NCI-H1417 treated with DMSO at 0.1 percent for 48 hours (cell line): ENCODE measurements at places on chromosomes 3 and 15.

GRCh38 chr15:92906020-92906419 is 5.9 kb downstream of the CHD2 start:
- no peak for DNase-seq

- DNase-seq: no peak
Measured at GRCh38 chr15:72179950-72180581, 17.5 kb downstream of the GRAMD2A start.

DNA sequence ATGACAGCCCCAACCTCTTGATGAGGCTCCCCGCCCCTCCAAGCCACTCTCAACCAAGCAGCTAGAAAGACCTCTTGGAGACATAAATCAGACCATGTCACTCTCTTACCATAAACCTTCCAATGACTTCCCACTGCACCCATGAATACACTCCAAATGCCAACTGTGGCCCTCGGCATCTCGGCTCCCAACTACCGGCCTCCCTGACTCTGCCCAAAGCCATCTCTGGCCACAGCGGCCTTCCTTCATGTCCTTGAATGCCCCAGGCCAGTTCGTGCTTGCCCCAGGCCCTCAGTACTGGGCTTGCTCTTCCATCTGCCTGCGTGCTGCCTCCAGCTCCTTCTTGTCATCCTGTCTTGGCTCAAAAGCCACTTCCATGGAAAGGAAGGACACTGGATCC is 32.0 kb downstream of the HCN4 start:
- DNase-seq: no peak

- no peak for DNase-seq
Measured at GRCh38 chr3:76107935-76108570, 322.7 kb upstream of the ZNF717 start.

DNA sequence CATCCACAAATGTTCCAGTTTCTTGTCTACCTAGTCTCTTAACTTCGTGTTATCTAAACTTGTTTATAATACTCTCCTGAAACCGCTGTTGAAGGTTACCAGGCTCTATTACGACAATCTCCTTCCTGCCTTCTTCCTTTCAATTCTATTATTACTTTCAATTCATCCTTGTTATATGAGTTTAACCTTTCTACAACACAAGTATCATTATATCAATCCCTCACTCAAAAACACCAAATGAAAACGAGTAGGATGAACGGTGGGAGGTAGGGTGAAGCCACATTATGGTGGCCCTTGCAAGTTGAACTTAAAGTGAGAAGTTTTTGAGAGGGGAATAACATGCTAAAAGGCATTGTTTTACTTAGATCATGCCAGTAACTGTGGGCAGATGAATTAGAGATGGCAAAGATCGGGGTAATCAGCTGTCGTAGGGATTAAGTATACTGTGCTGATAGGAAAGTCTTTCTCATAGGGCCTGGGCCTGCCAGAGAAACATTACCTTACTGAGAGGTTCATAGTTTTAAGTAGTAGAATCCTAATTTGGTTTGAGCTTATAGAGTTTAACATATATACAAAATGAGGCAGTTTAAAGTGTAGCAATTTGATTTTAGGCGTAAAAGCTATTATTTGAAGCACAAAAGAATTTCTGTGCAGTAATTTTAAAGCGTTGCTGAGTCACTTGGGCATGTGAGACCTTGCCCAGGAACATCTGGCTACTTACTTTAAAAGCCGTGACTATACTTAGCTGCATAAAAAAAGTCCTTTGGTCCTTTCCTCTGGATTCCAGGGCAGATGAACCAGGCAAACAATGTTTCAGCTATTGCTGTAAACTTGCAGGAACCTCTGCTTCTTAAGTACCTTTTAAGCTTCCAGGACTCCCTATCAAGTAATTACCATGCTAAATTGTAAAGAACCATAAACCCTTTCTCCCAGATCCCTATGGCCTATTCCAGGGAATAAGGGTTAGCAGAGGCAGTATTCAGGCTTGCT is 3.3 kb upstream of the CEP97 start:
- no peak for DNase-seq

GRCh38 chr3:42736081-42736480 is 33.5 kb upstream of the HHATL start:
- DNase-seq: no peak

GRCh38 chr3:45612138-45612537 is 17.6 kb downstream of the LIMD1 start:
- DNase-seq: no peak

GRCh38 chr3:192494174-192494573 is 233.2 kb downstream of the FGF12 start:
- no peak for DNase-seq

GRCh38 chr15:31098491-31098917 is 3.0 kb downstream of the TRPM1 start:
- DNase-seq: no peak

DNA sequence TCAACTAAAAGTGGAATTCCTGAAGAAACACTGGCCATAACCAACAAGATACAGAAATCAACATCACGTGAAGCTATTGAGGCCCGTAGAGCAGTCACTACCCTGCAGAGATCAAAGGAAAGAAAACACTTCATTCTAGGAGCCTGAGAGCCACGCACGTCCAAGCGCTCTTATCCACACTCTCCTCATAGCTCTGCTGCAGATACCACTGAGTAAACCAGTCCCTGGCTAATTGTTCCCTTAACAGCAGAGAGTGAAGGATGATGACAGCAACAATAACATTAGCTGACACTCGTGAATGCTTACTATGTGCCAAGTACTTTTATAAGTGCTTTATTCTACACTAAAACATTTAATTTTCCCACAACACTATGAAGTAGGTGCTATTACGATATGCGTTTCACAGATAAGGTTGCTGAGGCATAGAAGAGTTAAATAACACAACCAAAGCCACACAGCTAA is 271.0 kb upstream of the GADL1 start:
- DNase-seq: no peak

DNA sequence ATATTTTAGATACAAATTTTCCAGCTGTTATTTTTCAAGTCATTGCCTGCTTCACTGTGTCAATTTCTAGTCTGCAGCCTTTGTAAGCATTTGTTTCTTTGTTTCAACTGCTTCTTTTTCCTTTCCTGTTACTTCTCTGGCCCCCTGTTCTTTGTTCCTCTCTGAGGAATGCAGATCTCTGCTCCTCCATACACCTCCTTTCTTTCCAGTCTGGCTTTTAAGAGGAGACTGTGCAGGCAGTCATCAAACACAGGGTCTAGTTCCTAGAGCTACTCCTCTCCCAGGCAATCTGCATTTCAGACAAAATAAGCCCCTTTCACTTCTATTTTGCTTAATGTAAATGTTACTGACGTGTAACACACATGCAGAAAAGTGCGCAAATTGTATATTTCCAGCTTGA is 502.9 kb downstream of the PDCD6IP start:
- no peak for DNase-seq

GRCh38 chr3:115100806-115101205 is 46.3 kb downstream of the ZBTB20 start:
- peak; percentile 56 for DNase-seq

GRCh38 chr15:75231836-75232235 is 26.3 kb upstream of the GOLGA6C start:
- no peak for DNase-seq

- DNase-seq: no peak
Measured at GRCh38 chr15:86229306-86229705, 149.6 kb downstream of the AGBL1 start.

DNA sequence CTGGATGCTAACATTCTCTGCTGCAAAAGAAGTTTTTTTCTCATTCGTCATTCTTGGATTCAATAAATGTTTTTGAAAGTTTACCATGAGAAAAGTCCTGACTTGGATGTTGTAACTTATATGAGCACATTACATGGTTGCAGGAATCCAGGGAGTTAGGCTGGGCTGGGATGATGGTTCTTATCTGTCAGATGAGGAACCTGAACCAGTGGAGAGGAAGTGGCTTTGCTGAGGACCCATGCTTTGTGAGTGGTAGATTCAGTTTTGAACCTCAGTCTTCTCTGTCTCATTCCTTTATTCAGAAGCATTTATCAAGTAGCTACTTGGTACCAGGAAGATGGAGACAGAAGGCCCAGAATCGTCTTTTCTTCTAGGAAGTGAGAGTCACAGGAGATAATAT is 3.7 kb upstream of the GASK1A start:
- no peak for DNase-seq

- no peak for DNase-seq
Measured at GRCh38 chr3:133958071-133958805, 62.6 kb upstream of the RAB6B start.

DNA sequence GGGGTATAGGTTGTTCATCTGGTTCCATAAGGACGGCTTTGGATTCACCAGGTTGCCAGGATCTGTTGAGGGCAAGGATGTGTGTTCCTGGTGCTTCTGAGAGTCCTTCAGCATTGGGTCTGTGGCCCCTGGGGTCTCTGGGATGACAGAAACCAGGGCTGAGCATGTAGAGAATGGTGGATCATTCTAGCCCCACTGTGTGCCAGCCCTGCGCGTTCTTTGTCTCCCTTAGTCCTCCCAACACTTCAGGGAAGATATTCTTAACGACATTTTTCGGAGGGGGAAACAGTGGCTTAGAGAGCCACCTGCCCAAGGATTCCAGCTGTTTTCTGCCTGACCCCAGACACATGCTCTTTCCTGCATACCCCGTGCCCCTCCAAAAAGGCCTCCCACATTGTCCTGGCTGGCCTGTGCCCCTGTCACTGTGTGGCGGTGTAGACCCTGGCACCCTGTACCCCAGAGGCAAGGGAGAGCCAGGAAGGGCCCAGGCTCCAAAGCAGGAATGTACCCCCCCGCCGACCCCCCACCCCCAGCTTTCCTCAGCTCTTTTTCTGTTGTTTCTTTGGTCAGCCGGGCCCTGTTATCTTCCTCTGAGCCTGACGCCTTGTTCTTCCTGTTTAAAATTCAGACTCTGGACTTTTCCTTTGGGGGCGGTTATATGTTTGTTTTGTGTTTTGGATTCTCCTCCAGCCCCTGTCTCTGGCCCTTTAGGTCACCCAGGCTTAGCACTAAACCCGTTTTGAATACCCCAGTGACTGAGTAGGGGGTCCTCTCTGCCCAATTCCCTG is 57.8 kb upstream of the SMAD6 start:
- DNase-seq: no peak

DNA sequence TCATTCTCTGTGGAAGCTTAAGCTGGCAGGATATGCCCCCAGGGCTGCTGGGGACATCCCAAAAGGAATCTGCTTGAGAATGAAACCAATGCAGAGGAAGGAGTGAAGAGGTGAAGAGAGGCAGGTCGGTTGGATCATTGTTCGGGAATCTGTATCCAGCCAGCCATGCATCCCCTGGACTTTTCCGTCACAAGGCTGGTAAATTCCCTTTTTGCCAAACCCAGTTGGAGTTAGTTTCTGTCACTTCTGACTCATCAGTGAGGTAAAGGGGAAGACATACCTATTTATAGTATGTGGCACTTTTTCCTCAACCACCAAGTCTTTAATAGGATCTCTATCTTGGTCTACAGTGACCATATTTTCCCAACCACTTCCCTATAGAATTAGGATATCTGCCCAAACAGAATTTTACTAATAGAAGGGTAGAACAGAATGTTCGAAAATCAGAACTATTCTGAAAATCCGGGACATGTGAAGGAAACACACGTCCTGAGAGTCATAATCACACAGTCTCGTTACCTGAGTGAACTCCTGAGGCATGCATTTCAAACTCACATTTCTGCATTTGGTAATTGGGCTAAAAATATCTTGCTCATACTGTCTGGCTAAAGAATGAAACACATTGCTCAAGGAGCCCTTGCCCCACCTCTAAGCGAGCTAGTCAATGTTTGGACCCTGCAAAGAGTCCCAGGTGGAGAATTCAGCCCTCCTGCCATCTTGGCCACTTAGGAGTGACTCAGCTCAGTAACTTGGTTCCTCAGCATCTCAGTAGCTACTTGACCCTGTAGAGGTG is 289.7 kb upstream of the ADAMTS9 start:
- no peak for DNase-seq

GRCh38 chr15:78265752-78266224 is 1.4 kb downstream of the DNAJA4 start:
- DNase-seq: no peak

- DNase-seq: no peak
Measured at GRCh38 chr3:14836049-14836468, 17.3 kb downstream of the FGD5 start.

DNA sequence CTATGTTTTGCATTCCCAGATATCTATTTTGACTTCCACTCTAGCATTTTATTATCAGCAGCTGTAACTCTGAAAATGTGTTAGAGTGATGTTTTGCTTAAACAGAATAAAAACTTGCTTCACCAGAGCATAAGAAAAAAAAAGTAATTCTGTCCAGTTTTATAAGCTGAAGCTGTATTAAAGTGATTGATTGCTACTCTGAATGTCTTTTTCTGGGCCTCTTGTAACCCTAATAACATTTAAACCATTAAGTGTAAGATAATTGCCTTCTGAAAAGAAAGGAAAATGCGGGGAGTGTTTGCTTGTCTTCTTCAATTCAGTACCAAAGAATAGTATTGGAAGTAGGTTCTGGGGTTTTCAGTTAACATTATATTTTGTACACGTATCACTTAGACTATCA is 57.9 kb upstream of the UBE2E1 start:
- DNase-seq: no peak

DNA sequence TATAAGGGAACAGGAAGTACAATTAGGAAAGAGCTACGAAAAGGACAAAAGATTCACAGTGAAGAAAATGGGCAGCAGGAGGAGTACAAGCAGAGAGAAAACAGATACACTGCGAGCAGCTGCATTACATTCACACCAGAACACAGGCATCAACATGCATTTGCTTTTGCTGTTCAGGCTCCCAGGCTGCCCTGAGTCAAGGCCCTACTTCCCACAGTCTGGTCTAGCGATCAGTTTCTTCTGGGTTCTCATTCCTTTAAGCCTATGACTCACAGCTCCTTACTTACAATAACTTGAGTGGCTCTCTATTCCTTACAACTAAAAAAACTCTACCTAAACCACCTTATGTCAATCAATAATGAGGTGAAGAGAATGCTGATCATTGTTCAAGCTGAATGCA is 24.5 kb upstream of the ZNF445 start:
- DNase-seq: no peak

DNA sequence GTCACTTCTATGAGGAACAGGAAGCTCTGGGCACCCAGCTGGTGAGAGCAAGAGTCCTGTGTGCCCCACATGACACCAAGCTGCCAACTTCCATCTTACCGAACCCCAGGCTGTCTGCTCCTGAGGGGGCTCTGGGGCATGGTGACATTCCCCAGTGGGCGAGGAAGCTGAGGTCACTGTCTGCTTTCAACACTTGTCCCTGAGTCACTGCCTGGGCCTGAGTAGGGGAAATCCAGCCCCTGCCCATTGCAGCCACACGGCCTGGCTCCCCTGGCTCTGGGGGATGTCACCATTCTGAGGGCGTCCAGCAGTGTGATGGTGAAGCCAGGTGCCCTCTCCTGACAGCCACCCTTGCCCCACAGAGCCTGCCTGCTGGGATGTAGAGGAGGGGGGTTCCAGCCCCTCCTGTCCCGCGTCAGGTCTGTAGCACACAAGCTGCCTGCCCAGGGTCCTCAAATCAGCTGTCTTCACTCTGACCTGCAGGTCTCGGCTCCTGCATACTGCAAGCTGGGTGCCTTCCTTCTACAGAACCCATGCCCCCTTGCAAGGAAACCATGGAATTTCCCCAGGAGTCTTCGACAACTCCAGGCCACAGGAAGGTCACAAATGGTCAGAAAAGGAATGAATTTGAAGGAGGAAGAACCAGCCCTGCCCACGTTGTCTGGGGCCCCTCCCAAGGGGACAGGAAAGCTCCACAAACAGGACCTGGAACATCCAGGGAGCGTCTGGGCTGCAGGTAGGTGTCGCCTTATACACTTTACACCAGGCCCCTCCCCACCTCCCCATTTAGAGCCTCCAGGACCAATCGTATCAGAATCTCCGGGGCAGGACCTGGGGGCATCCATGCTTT is 69.9 kb upstream of the GATM start:
- DNase-seq: no peak
